ENCODE measurements at places on chromosomes 12 and 14. TPM values are rescaled to one million over a fixed set of nuclear protein-coding genes. Genes with fewer than 3 reads are reported as not detected.

Gene TEAD4
- 22.7 TPM for total RNA-seq

Gene GALNT9
- 0.39 TPM for total RNA-seq

Gene SOX5
- 6.8 TPM for total RNA-seq

Gene NEUROD4
- not detected for total RNA-seq

Gene SYT1
- total RNA-seq = 1.4 TPM

Gene TUBA1A
- 543 TPM for total RNA-seq

Gene SLC7A7
- 1.2 TPM for total RNA-seq

Gene RIC8B
- 10.9 TPM for total RNA-seq

Gene BDKRB2
- 77.9 TPM for total RNA-seq

Gene TTC9
- under 0.01 TPM for total RNA-seq

All from subcutaneous preadipocyte (primary cell).